ENCODE measurements at places on chromosomes 1 and 21.

- DNase-seq: no peak
These were observed 559.9 kb downstream of the RWDD3 start for GRCh38 chr1:95793893-95794292.

- no peak for DNase-seq
These were observed 839 bp downstream of the SWT1 start for GRCh38 chr1:185157599-185158412.

DNA sequence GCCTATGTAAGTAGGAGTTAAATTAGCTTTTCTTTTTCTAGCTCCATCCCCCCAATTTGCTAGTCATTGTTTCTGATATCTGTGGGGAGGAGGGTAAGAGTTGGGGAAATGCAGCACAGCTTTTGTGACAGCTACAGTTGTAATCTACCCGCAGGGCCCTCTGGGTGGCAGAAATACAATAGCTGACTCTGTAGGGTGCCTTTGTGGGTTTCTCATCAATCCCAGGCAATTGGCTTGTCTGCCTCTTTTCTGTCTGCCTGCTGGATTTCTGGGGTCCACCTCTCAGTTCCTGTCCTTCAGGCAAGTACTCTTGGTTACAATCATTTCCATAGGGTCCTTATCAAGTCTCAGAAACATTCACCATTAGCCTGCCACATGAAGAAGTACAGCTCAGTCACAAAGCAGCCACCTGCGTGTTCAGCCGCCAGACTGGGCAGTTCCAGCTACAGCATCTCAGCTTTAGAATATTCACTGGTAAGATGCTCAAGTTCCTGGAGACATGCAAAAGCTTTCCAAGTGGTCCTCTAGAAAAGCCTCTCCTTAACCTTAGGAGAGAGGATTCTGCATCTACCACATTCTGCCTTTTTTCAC, 19.2 kb upstream of the SLC44A5 start:
- DNase-seq: no peak

DNA sequence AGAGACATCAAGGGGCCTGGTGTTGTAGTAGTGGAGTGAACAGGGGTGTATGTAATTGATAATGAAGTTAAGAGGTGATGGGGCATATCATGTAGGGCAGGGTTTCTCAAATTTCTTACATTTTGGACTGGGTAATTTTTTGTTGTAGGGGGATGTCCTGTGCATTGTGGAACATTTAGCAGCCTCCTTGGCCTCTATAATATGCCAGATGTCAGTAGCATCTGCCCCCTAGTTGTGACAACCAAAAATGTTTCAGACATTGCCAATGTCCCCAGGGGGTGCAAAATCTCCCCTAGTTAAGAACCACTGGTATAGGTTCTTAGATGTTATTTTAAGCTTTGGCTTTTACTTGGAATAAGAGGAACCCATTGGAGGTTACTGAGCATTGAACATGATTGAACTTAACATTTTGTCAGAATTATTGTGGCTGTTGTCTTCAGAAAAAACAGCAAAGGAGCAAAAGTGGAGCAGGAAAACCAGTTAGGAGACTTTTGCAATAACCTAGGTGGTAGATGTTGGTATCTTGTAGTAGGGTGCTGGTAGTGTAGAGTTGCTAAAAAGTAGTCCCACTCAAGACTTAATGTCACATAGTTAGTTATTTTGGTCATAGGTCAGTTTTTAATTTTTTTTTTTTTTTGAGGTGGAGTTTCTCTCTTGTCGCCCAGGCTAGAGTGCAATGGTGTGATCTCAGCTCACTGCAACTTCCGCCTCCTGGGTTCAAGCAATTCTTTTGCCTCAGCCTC, 6.2 kb downstream of the ZNF326 start:
- no peak for DNase-seq

GRCh38 chr1:29120947-29121485, 2.7 kb downstream of the TMEM200B start:
- DNase-seq: peak; percentile 78

Data from activated naive CD4-positive, alpha-beta T cell treated with anti-CD3 and anti-CD28 coated beads for 36 hours (primary cell).